ENCODE measurements at places on chromosomes 16 and 17.

DNA sequence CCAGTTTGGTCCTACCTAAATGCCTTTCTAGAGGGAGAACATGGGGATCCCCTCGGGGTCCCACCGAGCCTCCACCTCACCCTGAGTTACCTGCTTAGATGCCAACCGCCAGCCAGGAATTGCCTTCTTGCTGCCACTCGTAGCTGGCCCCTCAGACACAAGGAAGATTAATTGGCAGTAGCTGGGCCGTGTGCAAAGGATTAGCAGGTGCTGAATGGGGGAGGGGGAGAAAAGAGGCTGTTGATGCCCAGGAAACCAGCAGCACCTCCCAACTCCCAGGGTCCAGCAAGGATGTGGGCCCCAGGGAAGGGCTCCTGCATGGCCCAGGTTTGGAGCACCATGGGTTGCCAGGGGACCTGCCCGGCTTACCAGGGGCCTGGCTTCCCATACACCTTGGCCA is at the start of gene CNGB1:
Gene CNGB1 (minus strand): TSS at position 159 of the 400 bp plus-strand sequence. CDS start 3,842 bp downstream, outside the sequence.
- DNase-seq: no peak

- DNase-seq: no peak
Observed at GRCh38 chr17:49337884-49338283, 24.2 kb downstream of the ZNF652 start.

- DNase-seq: no peak
Observed at GRCh38 chr16:10566613-10567012, 13.8 kb downstream of the EMP2 start.

DNA sequence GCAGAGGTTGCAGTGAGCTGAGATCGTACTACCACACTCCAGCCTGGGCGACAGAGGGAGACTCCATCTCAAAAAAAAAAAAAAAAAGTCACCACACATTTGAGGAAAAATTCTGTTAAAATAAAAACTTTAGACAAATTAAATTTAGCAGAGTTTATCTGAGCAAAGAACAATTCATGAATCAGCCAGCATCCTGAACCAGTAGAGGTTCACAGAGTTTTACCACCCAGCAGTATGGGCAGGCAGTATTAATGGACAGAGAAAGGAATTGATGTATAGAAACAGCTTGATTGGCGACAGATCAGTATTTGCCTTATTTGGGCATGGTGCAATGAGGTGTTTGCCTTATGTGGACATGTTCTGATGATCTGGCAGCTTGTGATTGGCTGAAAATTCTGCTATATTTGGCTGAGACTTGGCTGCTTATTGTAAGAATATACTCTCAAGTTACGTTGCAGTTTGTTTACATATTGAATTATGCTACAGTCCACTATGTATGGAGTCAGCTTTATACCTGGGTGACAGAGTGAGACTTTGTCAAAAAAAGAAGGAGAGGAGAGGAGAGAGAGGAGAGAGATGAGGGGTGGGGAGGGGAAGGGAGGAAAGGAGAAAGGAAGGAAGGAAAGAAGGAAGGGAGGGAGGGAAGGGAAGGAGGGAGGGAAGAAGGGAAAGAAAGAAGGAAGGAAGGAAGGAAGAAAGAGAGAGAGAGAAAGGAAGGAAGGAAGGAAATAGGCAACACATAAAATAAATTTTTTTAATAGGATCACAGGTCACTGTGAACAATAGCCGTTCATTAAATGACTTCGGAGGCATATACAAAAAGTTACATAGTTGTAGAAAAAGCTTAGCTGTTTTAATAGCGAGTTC is 14.6 kb downstream of the ABCC3 start:
- DNase-seq: no peak

GRCh38 chr16:31110106-31111034 is 2.2 kb downstream of the BCKDK start:
- no peak for DNase-seq

- no peak for DNase-seq
Observed at GRCh38 chr17:77489893-77490255, 349.1 kb downstream of the SEC14L1 start.

DNA sequence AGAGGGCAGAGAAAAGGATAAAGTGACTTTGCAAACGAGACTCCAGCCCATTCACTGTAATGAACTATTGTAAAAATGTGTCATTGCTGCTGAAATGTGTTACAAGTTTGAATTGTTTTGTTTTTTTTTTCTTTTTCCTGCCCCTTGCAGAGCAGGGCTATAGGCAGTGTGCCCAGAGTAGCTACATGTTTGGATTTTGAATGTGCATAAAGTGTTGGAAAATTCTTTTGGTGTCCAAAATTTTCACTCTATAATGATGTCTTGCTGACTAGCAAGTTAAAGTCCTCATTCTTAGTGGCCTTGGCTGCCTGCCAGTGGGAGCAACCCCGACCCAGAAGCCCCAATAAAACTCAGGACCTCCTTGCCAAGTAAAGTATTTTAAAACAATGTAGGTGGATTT is 66.5 kb downstream of the IGF2BP1 start:
- DNase-seq: no peak

DNA sequence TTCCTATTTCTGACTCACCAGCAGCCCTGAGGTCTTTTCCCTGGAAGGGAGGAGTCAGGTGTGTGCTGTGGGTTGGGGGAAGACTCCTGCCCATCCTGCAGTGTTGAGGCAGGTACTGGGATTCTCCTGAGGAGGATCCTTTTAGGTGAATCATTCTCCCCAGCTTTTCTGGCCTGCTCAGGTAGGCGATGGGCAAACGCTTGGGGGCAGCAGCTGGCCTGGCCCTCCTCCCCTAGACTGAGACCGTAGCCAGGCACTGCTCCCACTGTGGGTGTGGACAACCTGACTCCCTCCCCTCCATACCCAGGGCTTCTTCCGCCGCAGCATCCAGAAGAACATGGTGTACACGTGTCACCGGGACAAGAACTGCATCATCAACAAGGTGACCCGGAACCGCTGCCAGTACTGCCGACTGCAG is 15.1 kb downstream of the GJD3 start:
- DNase-seq: no peak

GRCh38 chr16:14486520-14487303 is 143.3 kb downstream of the PARN start:
- no peak for DNase-seq

GRCh38 chr16:66298571-66299120 is 67.8 kb upstream of the CDH5 start:
- no peak for DNase-seq

- no peak for DNase-seq
Observed at GRCh38 chr16:30368122-30368791, 2.0 kb downstream of the TBC1D10B start.

DNA sequence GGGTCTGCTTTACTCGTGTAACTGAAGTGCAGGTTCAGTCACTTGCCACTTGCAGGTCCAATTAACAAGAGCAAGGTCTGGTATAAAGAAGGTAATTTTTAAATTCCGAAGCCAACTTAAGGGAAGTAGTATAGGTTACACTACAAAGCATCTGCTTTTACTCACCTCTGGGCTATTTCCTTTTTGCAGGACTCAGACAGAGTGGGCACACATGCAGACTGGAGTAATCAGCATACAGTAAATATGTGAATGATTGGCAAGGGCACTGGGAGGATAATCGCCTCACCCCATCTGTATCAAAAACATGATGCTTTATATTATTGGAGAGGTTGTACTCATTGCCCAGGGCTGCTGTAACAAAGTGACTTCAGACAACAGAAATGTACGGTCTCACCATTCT is 160.1 kb upstream of the CDH5 start:
- no peak for DNase-seq

- no peak for DNase-seq
Observed at GRCh38 chr16:71359431-71359830, 908 bp downstream of the CALB2 start.

DNA sequence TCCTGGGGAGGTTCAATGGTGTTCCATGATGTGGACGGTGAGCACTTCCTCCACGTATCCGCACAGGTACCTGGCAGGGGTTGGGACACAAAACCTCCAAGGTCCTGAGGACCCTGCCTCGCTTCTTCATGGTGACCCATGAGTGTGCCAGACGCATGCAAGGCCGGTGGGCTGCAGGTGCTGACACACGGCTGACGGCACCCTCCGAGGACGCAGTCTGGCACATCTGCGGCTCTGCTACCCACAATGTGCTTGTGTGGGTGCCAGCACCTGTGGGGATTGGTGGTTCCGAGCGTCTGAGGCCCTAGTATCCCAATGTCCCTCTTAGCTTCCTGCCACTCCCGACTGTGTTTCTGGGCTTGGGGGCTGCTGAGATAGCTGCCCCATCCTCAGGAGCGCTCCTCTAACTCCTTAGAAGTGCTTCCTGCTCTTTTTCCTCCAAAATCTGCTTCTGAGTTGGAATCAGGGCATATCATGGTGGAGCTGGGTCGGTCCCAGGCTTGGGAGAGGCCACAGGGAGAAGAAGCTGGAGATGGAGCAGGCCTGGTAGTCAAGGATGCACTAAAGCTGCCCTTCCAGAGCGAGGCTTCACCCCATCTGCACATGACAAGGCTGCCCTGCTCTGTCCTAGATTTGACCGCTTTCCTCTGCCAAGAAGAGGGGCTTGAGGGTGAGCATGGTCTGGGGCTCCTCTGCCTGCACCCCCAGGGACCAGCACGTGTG is 1.6 kb downstream of the CYGB start:
- no peak for DNase-seq

Measured in stimulated activated CD4-positive, alpha-beta T cell treated with anti-CD3 and anti-CD28 coated beads, Interleukin-2, amount 100 ng/mL, for 24 hours (primary cell).